ENCODE measurements at places on chromosomes 6 and 20.

GRCh38 chr6:134724771-134725340 is 225.0 kb downstream of the ALDH8A1 start:
- DNase-seq = no peak

- DNase-seq = no peak
Observed at GRCh38 chr20:44866703-44867335, 18.7 kb upstream of the YWHAB start.

DNA sequence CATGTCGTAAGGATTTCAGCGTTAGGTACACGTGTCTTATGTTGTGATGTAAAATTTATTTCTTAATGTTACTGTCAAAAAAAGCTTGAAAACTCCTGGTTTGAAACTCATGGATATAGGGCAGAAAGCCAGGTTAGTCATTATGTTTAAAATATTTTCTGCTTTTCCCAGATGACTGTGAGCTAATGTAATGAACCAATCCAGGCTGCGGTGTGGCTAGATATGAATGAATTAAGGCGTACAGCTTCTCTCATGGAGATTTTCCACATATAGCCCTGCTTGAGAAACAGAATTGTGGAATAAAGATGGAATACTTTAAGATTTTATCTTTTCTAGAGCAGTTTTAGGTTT is 80.3 kb upstream of the STMND1 start:
- no peak for DNase-seq

DNA sequence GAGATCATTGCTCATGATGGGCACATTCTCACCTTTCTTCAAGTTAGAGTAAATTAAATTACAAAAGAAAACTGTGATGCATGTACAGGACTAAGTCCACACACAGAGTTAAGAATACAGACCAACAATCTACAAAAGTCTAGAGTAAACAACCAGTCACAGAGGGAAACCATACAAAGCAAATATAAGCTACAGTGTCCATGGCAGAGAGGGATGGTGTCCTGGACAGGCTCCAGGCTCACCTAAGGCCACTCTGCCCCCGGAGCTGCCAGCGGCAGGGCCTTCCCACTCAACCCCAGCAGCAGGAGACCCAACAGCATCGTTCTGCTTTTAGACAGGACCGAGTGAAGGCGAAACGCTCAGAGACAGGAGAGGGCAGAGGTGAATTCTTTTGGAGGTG is 16.0 kb downstream of the PDE10A start:
- DNase-seq = no peak

DNA sequence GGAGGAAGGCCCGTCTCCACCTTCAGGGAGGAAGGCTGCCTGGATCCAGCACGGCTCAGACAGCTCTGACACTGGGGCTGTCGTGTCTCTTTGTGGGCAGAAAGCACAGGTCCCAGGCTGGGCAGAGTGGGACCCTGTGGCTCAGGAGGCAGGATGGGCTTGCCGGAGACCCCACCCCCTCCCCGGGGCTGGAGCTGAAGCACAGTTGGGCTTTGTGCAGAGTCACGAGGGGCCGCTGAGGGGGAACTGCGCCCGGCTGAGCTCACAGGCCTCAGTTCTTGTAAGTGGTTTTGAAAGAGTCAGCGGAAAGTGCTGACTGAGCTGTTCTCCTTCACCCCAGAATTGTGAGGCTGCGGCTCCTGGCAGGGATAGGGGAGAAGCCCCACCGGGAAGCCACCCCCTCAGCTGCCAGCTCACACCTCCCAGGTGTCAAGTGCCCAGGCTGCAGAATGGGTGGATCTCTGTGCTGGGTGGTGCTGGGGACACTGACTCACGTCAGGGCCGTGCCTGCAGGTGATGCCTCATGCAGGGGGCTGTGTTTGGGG is 145.5 kb upstream of the RNF24 start:
- no peak for DNase-seq

GRCh38 chr6:104187616-104188015 is 672.1 kb downstream of the HACE1 start:
- DNase-seq = no peak

- DNase-seq = no peak
Observed at GRCh38 chr6:155419161-155419560, 36.5 kb downstream of the NOX3 start.

GRCh38 chr6:166104107-166104506 is 63.5 kb downstream of the TBXT start:
- DNase-seq = no peak

DNA sequence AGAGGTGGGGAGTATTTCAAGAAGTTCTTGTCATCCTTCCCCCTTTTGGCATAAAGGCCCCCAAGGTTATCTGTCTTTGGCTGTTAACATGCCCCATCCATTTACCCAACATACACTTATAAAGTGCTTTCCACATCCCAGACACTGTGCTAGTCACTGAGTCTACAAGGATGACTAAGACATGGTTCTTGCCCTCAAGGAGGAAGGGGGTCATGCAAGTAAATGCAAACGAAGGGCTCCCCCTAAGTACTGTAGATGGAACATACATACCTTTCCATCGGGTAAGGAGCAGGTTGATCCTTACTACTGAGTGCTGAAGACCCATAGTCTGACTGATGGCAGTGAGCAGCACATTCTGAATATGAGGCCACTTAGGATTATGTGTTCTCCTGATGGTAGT is 38.3 kb downstream of the HECA start:
- DNase-seq = peak; percentile 12

GRCh38 chr6:15017261-15017660 is 228.6 kb upstream of the JARID2 start:
- no peak for DNase-seq

- DNase-seq = no peak
Observed at GRCh38 chr6:64010010-64010409, 374.4 kb downstream of the PHF3 start.

DNA sequence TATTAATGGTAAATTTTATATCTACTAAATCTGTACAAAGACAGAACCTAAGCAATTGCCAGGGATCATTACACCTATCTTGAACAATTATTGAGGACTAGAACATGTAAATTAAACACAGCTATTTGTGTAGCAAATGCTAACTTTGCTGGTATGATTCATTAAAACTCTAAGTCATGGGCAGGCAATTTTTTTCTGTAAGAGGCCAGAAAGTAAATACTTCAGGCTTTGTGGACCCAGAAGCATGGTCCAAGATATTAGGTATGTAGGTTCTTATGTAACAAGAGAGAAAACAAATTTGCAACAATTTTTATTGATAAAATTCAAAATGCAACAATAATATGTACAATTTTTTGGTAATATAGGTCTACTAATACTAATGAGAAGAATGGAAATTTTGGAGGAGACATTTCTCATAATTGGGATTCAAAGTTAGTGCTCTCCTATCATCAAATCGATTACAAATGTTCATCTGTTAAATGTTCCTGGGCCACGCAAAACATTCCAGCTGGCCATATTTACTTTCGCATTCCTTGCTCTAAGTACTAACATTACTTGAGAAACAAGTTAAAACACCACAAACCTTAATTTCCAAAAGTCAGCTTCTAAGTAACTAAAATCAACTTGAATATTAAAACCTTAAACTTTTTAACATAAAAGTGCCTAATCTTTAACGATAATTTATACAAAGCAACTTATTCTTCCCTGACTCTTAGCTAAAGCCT is 4.3 kb downstream of the TMEM30A start:
- no peak for DNase-seq
